Stimulated activated CD8-positive, alpha-beta memory T cell treated with anti-CD3 and anti-CD28 coated beads, Interleukin-4, amount 100 ng/mL, for 1 hour (primary cell): ENCODE measurements at places on chromosomes 2 and 18.

DNA sequence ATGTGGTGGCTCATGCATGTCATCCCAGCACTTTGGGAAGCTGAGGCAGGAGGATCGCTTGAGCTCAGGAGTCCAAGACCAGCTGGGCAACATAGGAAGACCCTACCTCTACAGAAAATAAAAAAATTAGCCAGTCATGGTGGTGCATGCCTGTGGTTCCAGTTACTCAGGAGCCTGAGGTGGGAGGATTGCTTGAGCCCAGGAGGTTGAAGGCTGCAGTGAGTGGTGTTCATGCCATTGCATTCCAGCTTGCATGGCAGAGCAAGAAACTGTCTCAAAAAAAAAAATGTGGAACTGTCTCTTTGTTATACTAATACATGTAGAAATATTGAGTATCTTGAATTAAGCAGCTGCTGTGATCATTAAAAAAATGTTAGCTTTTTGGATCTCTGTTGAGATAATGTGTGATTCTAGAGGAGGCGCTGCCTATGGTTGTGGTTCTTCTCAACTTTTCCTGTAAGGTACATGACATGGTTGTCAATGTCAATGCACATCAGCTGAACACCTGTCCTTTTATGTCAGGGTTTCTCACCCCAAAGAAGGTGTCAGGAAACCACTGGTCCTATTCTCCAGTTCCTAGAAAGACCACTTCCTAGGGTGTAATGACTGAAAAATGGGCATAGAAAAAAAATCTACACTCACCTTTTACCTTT lies 34.7 kb upstream of the IL1RL1 start:
- no peak for DNase-seq

GRCh38 chr18:27600245-27600644 lies 415.1 kb upstream of the CHST9 start:
- DNase-seq = no peak

DNA sequence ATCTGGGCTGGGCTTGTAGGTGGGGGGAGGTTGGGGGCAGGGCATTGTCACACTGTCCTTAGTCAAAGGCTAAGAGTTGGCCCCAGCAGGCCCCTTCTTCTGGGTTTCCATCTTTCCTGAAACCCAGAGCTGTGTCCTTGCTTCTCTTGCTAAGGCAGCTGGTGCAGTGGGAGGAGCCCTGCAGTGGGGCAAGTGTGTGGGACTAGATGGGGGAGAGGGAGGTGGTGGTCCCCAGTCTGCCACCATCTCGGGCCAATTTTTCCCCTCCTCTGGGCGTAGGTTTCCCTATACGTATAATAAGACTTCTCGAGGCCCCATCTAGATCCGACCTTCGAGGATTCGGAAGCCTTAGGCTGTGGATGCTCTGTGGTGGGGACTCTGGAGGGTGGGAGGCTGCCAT lies 3.5 kb downstream of the KCNF1 start:
- no peak for DNase-seq

GRCh38 chr2:197265924-197266323 lies 44.7 kb downstream of the ANKRD44 start:
- no peak for DNase-seq

GRCh38 chr2:168884975-168885374 lies 5.3 kb downstream of the SPC25 start:
- DNase-seq = no peak

- no peak for DNase-seq
These were observed 361.2 kb downstream of the FSIP2 start for GRCh38 chr2:186099826-186100225.

- no peak for DNase-seq
These were observed 111.7 kb upstream of the GPC1 start for GRCh38 chr2:240323601-240324291.

DNA sequence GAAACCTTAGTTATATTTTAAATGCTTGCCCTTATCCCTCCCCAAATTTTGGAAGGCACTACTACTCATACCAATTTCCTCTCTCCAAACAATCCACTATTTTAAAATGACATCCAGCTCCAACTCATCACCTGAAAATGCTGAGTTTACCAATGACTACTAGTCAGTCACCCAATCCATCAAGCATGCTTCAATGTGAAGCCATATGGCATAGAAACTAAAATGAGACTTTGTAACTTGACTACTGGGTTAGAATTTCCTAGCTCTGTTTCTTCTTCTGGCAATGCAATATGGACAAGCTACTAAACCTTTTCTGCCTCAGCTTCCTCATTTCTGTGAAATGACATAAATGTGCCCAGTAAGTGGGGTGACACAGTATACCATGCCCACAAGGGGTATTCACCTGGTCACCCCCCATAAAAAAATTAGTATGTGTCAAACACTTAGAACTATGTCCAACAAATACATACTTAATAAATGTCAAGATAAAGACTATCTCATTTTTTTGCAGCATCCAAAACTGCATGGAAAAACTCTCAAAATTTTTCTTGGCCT lies 10.0 kb upstream of the STPG4 start:
- no peak for DNase-seq

- no peak for DNase-seq
These were observed 172.9 kb upstream of the SIX3 start for GRCh38 chr2:44768438-44769236.

GRCh38 chr2:235836491-235836911 lies 331.7 kb downstream of the GBX2 start:
- no peak for DNase-seq

- DNase-seq = no peak
These were observed 46.3 kb upstream of the LPIN2 start for GRCh38 chr18:3059272-3059671.

GRCh38 chr2:227439214-227439613 lies 32.7 kb upstream of the AGFG1 start:
- no peak for DNase-seq

GRCh38 chr2:27175330-27175729 lies 26.5 kb downstream of the TCF23 start:
- no peak for DNase-seq

DNA sequence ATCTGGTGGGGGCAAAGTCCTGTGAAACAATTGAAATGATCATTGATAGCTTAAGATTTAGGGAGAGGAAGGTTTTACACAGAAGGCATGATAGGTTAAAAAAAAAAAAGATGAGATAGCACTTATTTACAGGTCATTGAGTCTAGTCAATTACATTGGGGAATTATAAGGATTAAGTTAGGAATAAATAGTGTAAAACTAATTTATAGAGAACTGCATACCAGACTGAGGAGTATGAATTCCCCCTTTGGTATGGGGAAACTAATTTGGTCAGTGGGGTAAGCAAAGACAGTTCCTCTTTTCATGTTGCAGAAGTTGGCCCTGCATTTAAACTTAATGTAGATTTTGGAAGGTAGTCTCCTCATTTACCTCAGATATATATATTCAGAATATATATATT lies 10.8 kb downstream of the GLS start:
- DNase-seq = no peak

DNA sequence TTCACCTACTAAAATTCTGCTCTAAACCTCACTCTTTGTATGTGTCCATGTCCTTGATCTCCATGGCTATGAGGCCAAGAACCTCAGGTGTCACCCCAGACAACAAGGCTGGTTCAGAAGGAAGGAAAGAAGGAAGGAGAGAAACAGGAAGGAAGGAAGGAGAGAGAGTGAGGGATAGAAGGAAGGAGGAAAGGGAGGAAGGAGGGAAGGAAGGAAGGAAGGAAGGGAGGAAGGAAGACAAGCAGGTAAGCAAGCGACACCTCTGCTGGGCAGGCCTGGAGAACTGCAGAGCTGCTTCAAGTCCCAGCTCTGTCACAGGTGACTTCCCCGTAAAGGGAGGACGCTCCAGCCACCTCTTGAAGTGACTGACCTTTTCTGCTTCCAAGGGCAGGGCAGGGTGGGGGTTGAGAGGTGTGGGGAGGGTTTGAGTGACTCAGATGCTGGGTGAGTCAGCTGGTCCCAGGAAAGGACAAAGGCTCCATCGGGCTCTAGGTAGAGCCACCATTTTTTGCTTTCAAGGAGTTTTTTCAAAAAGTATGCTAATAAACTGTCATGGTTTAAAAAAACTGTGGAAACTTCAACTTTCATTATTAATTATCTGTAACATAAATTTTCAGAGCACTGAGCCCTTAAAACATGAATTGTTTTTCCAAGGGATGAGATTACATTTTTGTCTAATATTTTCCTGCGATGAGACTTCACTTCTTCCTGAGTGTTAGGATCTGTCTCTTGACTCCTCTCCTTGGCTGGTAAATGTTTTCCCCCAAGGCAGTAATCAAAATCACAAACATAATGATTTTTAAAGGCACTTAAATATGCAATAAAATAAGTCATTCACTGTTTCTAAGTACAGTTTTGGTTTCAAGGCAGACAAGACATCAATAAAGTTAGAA lies 90.1 kb upstream of the L3MBTL4 start:
- DNase-seq = no peak

- no peak for DNase-seq
These were observed 86.8 kb upstream of the BARD1 start for GRCh38 chr2:214896274-214896673.

- no peak for DNase-seq
These were observed 294.1 kb downstream of the BCL2 start for GRCh38 chr18:63025251-63026090.

DNA sequence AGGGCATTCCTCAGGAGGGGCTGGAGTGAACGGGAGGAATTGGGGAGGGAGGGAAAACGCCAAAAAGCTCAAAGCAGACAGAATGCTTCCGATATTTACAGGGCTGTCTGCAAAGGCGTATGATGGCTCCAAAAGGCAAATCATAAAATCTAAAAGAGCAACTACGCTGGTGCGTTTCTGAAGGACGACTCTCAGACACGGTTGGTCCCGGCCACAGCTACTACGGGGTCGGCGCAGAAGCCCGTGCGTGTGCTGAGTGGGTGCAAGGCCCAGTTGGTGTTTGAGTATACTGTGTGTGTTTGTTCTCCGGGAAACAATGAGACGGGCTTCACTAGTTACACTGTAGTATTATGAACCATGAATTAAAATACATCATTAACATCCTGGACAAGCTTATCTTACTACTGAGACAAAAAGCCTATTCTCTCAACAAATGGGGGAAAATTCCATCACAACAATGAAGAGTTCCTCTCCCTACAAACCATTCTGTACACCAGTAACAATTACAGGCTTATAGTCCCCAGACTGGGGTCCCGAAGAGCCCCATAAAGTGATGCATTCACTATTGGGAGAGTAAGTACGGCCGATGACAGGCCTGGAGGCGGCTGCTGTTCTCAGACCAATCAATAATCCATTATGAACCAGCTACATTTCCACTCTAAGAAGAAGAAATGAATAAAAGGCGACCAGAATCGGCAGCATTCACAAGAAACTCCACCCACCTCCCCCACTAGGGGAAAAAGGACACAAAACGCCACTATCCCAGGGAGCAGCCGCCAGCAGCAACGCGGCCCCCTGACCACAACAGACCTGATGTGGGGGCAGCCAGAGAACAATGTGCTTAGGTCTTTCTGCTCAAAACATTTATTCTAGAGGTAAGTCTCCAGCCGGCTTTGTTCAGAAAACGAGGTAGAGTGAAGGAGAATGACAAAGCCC lies 43.4 kb downstream of the ZNF516 start:
- no peak for DNase-seq

GRCh38 chr2:45964906-45965305 lies 313.4 kb downstream of the PRKCE start:
- no peak for DNase-seq

DNA sequence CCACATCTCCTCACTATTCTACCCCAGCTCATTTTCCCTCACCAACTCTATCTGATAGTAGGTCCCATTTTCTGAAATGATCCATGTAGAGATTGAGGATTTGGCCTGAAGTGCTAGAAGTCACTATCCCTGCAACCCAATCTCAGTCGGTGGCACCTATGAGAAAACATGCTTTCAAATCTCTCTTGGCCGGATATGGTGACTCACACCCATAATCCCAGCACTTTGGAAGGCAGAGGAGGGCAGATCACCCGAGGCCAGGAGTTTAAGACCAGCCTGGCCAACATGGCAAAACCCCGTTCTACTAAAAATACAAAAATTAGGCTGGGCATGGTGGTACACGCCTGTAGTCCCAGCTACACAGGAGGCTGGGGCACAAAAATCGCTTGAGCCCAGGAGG lies 19.1 kb upstream of the MARCHF4 start:
- no peak for DNase-seq

GRCh38 chr18:62366992-62367391 lies 41.9 kb downstream of the TNFRSF11A start:
- DNase-seq = no peak

DNA sequence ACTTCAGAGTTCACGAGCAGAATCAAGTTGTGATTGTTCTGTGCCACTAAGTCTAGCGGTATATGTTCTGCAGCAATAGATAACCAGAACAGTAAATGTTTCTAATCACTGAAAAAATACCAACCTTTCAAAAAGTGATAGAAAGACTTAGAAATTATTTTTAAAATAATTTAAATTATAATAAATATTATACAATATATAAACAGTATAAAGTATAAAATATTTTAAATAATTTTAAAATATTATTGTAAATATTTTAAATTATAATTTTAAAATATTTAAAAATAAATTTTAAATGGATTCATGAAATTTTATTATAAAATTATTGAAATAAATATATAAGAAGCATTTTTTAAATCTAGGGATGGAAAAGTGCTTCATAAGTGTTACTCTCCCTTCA lies 126.3 kb upstream of the ID2 start:
- no peak for DNase-seq

DNA sequence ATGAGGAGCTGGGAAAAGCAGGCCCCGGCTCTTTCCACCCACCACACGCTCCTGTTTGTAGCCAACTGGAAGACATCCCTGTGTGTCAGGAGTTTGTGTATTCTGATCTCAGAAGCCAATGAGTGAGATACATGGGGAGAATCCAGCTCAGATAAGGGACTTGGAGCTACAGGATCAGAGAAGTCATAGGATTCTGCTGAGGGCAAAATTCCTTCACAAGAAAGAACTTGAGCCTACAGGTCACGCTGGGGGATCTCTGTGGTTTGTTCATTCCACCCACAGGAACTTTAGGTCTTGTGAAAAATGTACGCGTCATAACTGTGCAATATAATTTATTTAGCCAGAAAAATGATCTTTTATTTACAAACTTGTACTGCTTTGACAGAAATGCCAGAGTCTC lies 80.1 kb upstream of the SMIM21 start:
- no peak for DNase-seq

DNA sequence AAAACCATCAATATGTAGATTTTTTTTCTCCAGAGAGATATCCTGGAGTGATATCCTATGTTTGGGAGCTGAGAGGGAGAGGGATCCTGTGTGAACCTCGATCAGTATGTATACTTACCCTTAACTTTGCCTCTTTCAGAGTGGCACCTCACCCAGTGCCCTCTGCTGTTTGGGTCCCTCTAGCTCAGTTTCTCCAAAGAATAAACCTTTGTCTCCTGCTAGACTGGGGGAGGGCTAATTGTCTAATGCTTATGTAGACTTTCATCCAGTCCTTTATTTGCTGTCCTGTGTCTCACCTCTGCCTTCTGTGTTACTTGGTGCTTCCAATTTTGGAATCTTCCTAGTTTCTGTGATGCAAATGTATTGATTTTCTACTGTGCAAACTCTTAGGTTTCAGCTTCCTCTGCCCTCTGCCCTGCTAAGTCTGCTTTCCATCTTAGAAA lies 48.4 kb downstream of the MTX2 start:
- no peak for DNase-seq

- DNase-seq = no peak
These were observed 35.6 kb downstream of the OSBPL6 start for GRCh38 chr2:178229927-178230326.
